ENCODE measurements at places on chromosomes 7 and 10.
A peak's percentile ranks its signal among the peaks of the same experiment; 100 is the strongest.

GRCh38 chr7:12518920-12519681 is 51.4 kb upstream of the SCIN start:
- peak; percentile 13 for DNase-seq

- no peak for DNase-seq
These were observed 45.1 kb downstream of the TMEM60 start for GRCh38 chr7:77753173-77753572.

DNA sequence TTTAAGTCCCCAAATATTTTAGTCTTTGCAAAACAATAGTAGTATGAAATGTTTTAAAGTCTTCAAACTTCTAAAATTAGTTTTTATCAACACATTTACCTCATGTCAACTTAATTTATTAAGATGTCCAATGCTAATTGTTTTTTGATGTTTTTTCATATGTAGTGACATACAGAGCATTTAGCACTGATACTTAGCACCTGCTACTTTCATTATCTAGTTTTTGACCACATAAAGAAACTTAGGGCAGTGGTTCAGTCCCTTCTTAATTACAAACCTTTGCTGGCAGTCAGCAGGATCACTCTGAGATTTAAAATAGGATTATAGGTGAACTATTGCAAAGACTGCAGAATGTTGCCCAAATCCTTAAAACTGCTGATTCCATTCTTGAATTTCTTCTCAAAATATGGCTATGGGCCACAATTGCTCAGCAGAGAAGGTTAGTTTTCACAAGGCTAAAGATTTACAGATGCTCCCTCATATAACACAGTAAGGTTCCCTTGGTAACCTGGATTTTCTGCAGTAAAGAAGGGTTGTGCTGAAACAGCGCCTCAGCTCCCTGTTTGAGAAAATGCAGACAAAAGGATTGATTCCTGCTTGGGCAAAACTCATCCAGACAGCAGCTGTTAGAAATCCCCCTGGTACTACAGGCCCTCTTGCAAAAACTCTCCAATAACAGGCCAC is 3.4 kb downstream of the GPR85 start:
- DNase-seq, result no peak

- DNase-seq, result no peak
These were observed 235.0 kb downstream of the SUGCT start for GRCh38 chr7:40369641-40370277.

GRCh38 chr7:117083648-117084047 is 130.3 kb downstream of the ST7 start:
- no peak for DNase-seq

DNA sequence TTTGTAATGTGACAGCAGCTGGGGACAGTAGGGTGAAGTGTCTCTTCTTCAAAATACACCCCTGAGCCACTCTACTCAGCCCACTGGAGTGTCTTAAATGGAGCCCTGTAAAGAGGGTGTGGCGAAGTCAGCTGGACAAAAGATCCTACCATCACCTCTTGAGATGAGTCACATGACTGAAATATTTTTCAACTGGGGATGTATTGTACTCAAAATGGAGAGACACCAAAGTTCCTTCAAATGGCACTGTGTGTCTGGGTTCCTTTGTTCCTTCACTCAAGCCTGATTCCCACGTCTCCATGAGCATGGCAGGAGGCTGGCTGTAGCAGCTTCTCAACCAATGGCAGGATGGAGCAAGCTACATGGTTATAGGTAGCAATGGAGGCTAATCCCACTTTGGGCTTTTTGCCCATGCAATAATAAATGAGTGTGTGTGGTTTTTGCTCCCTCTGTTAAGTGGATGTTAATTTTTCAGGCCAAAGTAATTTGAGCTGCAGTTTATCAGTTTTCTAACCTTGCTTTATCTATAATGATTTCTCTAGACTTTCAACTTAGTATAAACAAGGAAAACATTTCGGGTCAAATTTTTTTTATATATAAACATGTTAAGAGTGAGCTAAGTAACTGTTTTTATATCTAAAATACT is 68.2 kb downstream of the CLEC2L start:
- no peak for DNase-seq

DNA sequence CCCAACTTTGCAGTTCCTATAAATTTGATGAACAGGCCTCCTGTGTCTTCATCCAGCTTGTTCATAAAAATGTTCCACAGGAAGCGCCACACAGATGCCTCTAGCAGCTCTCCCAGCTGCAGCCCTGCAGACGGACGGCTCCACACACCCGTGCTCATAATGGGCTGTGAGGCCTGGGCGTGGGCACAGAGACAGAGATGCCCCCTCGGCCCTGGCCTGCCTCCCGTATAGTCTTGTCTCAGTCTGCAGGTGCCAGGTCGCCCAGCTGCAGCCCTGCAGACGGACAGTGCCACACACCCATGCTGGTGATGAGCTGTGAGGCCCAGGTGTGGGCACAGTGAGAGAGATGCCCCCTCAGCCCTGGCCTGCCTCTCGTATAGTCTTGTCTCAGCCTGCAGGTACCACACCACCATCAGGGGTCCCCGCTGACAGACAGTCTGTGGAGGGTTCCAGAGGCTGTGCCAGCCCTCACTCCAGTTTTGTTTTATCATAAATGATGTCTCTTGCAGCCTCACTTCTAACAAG is 189.9 kb downstream of the TCERG1L start:
- DNase-seq, result no peak

DNA sequence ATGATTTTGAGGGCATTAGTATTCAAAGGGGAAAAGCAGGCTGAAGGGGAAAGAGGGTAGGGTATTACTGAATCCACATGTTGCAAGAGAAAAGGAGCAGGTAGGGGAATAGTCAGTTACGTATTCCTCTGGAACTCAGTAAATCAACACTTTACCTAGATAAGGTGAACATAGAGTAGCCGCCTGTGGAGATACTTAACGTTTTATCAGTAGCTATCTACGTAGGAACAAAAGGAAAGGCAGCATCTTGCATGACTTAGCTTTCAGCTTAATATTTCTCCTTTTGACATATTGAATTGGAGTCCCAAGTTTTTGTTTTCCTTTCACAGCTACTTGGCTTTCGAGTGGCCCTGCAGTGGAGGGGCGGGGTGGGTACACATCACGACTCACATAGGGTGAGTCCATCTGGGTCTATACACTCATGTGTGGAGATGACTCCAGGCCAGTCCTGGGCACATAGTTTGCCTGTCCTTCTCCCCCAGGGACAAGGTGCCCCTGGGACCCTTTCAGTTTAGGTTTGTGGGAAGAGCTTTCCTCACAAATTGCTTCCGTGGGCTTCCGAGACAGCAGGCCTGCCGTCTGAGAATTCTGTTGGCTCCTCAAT is 48.1 kb downstream of the CCNY start:
- DNase-seq, result no peak

Measured in fibroblast of villous mesenchyme (primary cell).